ENCODE measurements at places on chromosomes 3 and 15. TPM values are rescaled to one million over a fixed set of nuclear protein-coding genes. Genes with fewer than 3 reads are reported as not detected.

DNA sequence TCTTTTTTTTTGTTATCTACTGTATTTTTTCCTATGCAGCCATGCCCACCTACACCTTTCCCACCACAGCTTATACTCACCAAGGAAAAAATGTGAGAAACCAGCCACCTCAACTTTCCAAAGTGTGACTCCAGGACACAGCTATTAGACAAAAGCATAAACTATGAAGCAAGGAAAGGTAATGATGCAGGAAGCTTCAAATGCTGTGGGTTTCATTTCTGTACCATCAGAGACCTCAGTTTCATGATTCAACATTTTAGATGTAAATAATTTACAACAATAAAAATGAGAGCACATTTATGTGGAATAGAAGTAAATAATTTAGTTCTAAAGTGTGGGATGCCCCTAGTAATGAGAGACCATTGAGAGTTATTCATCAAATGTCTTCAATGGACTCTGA, 115.1 kb downstream of the CDIN1 start:
- DNase-seq, result no peak

The ACTRT3 gene
- total RNA-seq, result 6.1 TPM

DNA sequence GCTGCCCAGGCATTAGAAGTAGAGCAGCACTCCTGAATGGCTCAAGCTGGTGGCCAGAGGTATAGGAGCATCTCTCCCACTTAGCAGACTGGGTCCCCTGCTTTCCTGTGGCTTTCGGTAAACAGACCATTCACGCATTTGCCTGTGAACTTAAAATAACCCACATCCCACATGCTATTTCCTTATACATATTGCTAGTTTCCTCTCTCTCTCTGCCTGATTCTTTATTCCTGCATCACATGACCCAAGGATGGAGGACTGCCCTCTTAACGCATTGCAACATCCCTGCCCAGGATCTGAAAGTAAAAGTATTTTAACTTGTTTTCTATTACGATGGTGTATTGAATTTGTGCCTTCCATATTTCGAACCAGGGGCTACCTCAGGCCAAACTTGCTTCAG, 43.4 kb upstream of the NLGN1 start:
- no peak for DNase-seq

The C3orf85 gene
- total RNA-seq, result not detected

The SLCO2A1 gene
- total RNA-seq, result under 0.01 TPM

GRCh38 chr15:67809441-67809840, 15.9 kb upstream of the SKOR1 start:
- no peak for DNase-seq

GRCh38 chr3:123920383-123920782, 36.3 kb upstream of the MYLK start:
- DNase-seq, result no peak

All from fibroblast of lung (primary cell).